ENCODE measurements at places on chromosomes 3 and 15. TPM values are rescaled to one million over a fixed set of nuclear protein-coding genes. Genes with fewer than 3 reads are reported as not detected.

DNA sequence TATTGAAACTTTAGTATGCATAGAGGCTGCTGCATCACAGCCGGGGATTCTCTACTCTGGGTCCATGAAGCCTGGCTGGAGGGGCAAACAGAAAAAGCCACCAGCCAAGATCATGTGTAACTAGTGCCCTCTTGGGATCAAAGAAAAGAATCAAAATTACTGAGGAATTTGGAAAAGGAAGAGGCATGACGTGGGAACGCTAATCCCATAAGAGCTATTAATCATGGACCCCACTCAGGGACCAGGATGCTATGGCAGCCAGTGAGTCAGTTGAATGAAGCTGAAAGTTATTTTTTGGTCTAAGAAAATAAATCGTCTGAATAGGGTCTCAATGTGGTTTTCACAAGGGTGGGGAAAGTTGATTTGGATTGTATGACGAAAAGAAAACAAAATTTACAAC, 1165.1 kb downstream of the ROBO2 start:
- DNase-seq, result no peak

DNA sequence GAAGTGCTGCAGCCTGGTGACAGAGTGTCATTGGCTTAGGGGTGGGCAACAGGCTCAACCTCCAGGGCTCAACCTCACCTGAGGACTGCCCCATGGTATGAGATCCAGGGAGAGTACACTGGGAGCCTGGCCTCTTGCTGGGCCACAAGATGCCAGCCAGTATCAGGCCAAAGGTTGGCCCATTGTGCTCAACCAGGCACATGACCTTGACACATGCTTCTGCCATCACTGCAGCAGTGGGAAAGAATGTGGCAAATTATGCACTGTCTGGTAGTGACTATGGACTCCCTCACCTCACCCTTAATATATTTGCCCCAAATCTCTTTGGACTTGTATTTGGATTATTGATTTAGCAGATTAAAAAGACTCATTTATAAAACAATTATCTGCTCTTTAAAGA, 233.9 kb upstream of the GOLGA6L4 start:
- no peak for DNase-seq

GASK1A gene
- not detected for total RNA-seq

DNA sequence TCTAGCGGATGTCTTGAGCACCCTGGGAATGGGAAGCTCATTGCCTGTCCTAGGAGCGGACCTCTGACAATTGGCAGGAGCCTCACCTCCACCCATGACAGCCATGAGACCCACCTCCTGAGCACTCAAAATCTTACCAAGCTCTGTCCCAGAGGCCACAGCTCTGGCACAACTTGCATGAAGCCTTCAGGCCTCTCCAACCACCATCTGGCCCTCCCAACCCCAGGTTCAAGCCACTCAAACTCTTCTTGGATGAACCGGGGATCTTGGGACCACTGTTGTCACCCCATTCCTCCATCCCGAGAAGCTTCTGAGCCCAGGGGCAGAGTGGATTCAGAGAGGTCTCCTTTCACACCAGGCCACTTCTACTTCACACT, 1.5 kb downstream of the VIPR1 start:
- no peak for DNase-seq

NCBP2 gene
- 82.8 TPM for total RNA-seq

DNA sequence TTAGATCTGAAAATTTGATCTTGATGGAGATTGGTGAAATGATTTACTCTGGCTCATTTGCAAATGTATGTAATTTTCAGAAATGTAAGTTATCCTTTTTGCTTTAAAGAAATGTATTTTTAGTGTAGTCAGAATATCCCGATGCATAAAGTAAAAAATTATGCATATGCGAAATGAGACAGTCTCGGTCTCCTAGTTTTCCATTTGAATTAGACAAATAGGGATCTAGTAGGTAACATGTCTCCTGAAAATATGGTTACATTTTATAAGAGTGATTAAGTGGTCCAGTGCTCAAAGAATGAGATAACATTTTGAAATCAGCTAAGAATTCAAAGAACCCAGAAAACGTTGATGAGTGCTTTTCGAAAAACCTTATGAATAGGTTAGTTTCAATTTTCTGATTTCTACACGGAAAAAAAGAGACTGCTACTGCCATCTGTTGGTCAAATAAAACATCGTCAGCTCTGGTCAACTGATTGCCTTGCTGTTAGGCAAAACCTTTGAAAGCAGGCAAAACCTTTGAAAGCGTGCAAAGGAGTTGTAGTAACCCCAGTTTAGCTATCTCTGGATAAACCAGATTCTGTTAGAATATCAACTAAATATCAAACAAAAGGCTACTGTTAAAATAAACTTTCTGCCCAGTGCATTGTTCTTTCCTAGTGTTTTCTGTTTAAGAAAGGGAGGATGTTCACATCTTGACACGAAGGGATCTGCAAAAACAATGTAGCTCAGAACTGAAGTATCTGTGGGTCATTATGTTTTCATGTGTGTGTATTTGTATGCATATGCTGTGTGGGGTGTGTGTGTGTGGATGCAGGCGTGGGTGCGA, 59.3 kb upstream of the CHMP2B start:
- DNase-seq, result no peak

THAP10 gene
- total RNA-seq, result 0.59 TPM

CD80 gene
- total RNA-seq, result 0.62 TPM

DNA sequence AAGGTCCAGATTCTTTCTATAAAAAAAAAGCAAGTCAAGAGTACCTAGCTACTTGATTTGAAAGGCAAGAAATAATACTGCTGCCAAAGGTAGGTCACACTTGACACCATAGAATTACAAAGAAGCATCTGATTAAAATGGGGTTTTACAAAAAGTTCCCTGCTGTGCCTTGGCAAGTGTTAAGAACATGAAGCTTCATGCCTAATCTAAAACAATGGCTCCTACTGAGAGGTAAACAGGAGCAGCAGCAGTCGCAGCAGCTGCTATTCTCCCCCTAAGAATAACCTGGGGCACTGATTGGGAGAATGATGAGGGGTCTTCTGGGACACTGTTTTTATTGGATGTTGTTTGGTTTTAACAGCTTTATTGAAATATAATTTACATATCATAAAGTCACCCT, 14.1 kb downstream of the UBP1 start:
- DNase-seq, result no peak

- DNase-seq, result no peak
Measured at GRCh38 chr3:149340310-149340933, 7.0 kb upstream of the TM4SF18 start.

- peak; percentile 56 for DNase-seq
Measured at GRCh38 chr3:134378818-134379217, 4.6 kb upstream of the AMOTL2 start.

HTR3E gene
- total RNA-seq, result not detected

DNA sequence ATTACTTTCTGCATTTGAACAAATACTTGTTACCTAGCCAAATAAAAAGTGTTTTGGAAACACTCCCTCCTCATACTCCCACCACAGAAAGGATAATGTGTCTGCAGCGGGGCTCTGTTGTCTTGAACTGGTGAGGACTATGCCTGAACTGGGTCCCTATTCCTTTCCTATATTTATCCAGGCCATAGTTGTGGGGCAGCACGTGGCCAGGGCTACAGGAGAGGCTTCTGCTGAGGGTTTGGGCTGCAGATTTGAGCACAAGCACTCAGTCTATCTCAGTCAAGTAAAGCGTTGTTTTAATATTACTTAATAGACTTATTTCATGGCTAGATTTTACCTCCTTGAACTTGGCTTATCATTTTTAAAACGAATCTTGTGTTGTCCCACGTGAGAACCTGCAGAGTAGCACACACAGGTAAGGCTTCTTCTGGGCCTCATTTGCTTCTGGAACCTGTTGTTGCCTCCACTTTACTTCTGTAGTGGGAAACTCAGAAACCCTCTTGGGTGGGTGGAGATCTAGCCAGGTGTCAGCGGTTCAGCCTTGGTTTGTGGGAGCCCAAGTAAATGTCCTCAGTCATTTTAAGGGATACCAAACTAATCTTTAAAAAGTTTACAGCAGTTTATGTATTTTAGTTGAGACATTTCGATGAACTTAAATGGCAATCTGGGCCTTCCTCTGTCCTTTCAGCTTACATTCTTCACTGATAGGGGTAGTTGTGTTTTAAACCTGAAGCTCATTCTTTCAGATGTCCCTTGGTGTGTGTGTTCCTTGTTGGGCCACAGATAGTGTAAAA, 51.1 kb downstream of the TRIM71 start:
- no peak for DNase-seq

DNA sequence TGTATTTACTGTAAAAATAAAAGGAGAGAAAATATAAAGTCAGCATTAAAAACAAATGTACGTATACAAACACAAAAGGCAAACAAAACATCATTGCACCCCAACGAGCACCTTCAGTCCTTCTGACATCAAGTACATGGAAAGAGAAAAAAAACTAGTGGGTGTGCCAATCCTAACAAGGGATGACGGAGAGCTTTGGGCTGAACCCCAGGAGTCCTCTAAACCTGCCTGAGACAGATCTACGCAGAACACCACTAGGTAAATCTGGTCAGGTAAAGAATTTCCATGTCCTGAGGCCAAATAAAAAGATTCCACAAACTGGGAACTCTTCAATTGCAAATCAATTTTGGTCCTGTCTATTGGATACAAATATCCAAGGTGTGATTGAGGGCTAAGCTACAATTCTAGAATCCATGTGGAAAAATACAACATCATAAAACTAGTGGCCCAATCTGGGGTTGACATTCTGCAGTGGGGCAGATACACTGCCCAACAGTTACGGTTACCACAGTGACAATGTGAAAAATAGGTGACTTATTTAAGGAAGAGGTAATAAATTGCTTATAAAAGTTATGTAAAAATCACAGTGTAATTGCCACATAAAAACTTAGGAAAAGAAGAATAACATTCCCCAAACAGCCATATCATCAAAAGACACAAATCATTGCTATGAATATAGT, 14.2 kb downstream of the IFT80 start:
- no peak for DNase-seq

DNA sequence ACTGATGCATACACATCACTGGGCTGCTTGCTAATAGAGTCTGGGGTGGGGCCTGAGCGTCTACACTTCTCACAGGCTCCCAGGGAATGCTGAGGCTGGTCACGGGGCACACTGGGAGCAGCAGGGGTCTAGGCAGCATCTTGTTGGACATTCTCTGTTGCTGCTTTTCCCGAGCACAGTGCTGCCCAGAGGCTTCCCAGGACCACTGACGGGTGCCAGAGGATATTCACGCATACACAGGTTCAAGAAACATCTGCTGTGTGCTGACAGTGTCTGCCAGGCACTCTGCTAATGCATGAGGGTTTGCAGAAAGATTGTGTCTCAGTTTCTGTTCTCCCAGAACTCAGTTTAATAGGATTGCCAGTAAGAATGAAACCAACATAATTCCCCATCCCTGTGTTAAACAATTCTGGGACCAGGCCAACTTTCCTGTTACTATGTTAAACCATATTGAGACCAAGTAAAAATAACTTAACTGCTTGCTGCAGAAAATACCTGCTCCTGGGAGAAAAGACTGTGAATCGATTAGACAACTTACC, 23.9 kb upstream of the BCL2L10 start:
- DNase-seq, result no peak

GRCh38 chr3:12513694-12514446, 29.6 kb downstream of the TSEN2 start:
- no peak for DNase-seq

GRCh38 chr15:33201491-33202231, 7.1 kb upstream of the FMN1 start:
- no peak for DNase-seq

- no peak for DNase-seq
Measured at GRCh38 chr3:33181229-33181628, 37.4 kb downstream of the SUSD5 start.

INKA1 gene
- 0.64 TPM for total RNA-seq

GRCh38 chr3:171468296-171468906, 8.2 kb upstream of the TNIK start:
- no peak for DNase-seq

GRCh38 chr3:123141276-123141675, 60.5 kb upstream of the SEC22A start:
- no peak for DNase-seq

GRCh38 chr3:50658416-50658815, 16.3 kb upstream of the DOCK3 start:
- no peak for DNase-seq

GRCh38 chr3:39358333-39358732, 24.8 kb upstream of the SLC25A38 start:
- DNase-seq, result no peak

- no peak for DNase-seq
Measured at GRCh38 chr3:172145031-172145686, 105.8 kb downstream of the FNDC3B start.

GRCh38 chr3:168341956-168342936, 246.5 kb upstream of the GOLIM4 start:
- DNase-seq, result no peak

DNA sequence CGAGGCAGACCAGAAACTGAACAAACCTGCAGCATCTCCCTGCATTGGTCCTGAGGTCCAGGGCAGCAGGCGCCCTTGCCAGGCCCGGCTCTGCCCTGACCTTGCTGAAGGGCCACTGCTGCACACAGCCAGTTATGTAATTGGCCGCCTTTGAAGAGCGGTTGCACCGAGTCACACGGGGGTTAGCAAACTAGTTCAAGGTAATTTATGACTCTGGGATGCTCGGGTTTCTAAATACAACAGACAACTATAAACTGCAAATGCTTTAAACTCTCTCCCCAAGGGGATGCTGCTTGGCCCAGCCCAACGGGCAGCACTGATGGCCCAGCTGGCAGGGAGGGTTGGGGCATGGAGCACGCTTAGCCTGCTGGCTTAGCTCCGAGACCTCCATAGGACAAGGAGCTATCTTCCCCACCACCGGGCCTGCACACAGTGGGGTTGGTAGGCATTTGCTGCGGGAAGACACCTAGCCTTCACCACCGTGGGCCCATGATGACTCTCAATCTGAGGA, 60.3 kb upstream of the IQSEC1 start:
- DNase-seq, result no peak

DNA sequence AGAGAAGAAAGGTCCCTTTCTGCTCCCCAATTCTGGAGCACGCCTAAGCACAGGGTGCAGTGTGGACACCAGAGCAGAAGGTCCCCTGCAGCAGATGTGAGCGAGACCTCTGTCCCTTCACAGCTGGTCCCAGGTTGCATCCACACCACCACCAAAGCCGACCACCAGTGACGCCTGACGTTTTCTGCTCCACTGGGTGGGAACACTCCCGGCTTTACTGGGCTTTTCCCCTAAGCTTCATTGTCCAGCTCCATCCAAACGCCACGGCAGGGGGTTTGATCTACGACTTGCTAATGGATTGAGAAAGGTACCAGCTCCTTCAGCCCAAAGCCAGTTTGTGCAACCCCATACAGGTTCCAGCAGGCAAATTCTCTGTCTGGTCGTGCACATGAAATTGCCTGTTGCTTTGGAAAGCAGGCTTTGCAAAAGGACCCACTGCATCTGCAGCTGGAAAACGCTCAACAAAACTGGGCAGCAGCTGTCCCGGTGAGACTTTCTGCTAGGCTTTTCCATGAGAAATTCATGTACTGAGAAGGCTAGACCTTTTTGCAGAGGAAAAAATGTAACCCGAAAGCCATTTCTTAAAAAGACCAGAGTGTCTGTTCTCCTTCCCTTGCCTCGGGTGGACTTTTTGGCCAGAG, 31.1 kb downstream of the ADAMTS17 start:
- DNase-seq, result no peak
